Non-pigmented ciliary epithelial cell (primary cell): ENCODE measurements at places on chromosomes 6 and 20.

DNA sequence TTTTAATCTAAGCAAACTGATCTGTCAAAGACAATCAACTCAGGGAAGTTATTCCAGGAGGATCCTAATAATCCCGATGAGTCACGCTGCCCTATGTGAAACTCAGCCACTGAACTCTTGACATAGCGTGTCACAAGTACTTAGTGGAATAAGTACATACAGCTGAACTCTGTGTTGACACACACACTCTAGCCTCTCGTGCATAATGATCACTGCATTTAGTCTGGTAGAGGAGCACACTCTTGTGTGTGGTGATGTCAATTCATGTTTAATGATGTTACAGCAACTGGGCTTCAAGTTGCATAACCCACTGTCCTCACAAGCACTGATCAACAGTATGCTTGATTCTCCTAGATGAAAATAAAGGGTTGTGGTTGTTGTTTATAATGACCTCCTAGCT is 148.3 kb downstream of the HACE1 start:
- DNase-seq: peak; percentile 69

GRCh38 chr6:16232086-16232485 is 6.3 kb upstream of the GMPR start:
- no peak for DNase-seq

- DNase-seq: no peak
Measured at GRCh38 chr6:101395345-101395744, 1.8 kb downstream of the GRIK2 start.

GRCh38 chr6:100465701-100466409 is 1.1 kb upstream of the SIM1 start:
- DNase-seq: no peak

DNA sequence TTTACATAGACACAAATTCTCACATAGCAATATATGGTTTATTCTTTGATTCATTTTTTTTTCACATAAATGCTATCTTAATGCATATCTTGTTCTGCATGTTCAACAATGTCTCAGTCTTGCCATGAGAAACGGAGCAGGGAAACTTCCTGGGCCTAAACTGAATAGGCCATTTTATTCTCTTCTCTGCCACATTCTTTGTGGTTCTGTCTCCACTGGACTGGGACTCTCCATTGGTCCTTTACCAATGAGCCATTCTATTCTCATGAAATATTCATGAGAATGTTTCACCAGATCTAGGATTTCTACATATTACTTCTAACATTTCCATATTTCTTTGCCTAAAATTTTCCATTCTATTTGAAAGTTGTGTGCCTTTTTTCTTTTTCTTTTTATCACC is 42.8 kb downstream of the LAMA2 start:
- no peak for DNase-seq

DNA sequence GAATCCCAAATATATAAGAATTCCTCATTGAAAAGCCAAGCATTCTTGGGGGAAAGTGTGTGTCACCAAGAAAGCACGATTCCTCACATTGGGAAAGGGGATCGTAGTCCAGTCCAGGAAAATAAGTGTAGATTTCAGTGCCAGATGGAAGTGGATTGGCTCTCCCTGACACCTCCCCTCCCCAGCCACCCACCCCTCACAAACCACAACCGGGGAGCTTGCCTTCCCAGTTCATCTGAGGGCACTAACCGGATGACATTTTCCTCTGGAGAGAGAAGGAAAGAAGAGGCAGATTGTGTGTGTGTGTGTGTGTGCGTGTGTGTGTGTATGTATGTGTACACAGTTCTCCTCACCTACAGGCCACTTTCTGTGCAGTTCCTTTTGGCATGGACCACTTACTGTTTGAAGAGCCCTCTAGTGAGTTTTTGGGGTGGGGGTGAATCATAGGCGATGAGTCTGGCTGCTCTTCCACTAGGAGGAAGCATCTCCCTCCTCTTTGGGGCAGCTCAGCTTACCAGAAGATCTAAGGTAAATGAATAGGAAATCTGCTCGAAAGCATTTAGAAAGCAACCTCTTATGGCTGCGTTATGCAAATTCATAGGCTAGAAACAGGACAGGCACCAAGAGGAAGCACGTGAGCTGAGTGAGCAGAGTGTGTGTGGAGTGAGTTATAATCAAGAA is 20.8 kb downstream of the DAAM2 start:
- no peak for DNase-seq

GRCh38 chr20:50230871-50231560 is 40.4 kb downstream of the CEBPB start:
- DNase-seq: no peak

DNA sequence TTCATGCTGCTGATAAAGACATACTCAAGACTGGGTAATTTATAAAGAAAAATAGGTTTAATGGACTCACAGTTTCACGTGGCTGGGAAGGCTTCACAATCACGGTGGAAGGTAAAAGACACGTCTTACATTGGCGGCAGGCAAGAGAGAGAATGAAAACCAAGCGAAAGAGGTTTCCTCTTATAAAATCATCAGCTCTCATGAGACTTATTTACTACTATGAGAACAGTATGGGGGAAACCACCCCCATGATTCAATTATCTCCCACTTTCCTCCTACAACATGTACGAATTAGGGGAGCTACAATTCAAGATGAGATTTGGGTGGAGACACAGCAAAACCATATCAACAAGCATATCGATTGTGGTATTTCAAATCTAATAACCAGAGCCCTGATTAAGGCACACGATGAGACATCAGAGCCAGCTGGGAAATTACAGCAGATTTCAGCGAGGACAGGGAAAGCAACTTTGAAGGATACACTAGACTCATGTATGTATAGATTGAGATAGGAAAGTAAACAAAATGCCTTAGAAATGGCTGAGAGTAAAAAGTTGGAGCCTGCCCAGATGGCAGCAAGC is 129.8 kb upstream of the GJE1 start:
- DNase-seq: no peak

DNA sequence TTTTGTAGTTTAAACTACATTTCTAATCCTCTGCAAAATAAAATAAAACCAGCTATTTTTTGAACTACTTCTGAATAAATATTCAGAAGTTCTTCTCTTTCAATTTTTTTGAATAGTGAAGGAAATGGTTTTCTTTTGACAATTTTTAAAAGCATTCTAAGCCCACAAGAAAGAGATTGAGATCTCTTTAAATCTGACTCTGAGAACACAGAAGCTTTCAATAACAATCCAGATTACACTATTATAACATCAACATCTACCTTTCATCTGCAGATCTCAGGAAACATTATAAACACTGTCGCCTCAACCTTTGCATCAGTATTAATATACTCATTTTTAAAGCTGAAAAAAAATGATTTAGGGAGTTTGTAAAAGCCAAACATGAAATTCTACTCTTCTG is 247.5 kb upstream of the PREP start:
- DNase-seq: no peak

- no peak for DNase-seq
Measured at GRCh38 chr6:7100753-7101081, 7.0 kb upstream of the RREB1 start.

DNA sequence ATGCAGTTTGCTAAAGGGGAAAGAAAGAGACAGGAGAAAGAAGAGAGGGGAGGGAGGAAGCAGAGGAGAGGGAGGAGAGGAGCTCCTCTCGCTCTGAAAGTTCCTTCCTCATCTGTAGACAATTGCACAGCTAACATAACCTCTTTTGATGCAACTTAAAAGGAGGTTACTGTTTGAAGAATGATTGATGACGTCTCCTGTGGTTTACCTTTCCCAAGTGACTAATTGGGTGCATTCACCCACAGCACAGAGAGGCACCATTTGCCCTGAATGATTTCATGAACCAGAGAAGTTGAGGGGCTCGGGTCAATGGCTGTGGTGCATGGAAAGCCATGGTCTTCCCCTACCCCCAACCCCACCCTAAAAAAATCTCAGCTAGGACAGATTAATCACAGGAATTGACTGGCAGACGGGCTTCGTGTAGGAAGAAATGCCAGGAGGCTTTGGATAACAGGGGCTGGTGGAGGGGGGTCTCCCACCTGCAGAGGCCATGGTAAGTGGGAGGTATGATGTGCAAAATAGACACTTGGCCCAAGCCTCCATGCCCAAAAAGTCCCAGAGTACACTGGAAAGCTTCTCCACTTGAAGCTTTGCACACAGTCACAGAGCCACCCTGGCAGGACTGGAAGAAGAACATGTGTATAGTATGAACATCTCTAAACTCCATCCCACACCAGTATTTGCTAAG is 213.7 kb downstream of the ANKRD60 start:
- DNase-seq: no peak
